Fibroblast of the aortic adventitia (primary cell): ENCODE measurements at places on chromosomes 1 and 21. TPM values are rescaled to one million over a fixed set of nuclear protein-coding genes. Genes with fewer than 3 reads are reported as not detected.

Gene ZNF695
- 0.82 and 1.4 TPM in 2 replicates for total RNA-seq

DNA sequence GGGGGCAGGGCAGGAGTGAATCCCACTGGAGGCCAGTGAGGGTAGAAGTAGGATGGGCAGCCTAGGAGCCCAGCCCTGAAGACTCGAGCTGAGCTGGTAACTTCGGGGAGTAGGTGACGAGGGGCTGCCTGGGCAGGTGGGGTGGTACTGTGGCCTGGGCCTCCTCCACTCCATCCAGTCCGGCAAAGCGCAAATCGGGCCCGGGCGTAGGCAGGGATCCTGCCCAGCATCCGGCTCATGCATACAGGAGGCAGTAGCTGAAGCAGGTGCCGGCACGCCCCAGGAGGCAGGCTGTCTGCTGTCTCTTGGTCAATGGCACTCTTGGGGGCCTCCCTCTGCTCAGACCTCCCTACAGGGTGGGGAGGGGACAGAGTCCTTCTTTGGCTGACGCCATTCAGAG lies 1.3 kb upstream of the TNFRSF25 start:
- DNase-seq, result no peak

- DNase-seq, result no peak
Measured at GRCh38 chr1:159000070-159000409, 9.7 kb upstream of the IFI16 start.

Gene LDLRAD2
- total RNA-seq, result 0.08 and 0.09 TPM in 2 replicates

Gene CFHR2
- total RNA-seq, result not detected in 2 replicates

DNA sequence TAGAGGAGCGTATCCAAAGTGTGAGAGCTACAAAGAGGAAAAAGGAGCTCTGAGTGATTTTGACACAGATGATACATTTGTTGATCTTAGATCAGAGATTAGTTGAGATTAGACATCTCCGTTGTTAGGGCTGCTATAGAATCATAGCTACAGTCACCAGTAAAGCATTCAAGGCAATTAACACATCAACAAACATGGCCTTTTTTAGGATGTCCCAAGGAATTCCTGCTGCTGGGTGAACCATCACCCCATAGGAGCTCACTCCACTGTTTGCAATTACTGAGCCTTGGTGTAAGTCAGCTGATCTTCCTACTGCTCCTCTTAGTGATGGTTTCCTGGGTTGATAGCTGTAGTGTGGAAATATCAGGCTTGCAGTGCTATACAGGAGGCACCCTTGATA lies 6.7 kb upstream of the RSRP1 start:
- no peak for DNase-seq

DNA sequence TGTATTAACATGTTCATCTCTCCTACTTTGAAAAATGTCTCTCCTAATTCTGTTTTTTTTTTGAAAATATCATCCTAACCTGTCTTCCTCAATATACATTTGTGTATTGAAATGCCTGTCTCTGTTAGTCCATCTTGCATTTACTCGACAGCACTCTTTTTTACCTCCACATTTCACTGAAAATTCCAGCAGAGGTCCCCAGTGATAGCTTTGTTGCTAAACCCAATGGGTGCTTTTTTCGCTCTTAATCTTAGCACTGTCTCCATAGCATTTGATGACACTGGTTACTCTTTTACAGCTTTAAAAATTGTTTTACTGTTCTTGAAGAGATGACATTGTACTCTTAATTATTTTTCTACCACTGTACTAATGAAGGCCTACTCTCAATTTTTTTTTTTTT lies 10.8 kb downstream of the OSBPL9 start:
- DNase-seq, result peak; percentile 80

Gene SLC30A10
- total RNA-seq, result 0.45 TPM in 1 of 2 replicates, not detected in the other
